Fibroblast of skin of left biceps (primary cell): ENCODE measurements at places on chromosomes 13 and 19.

GRCh38 chr19:7691497-7691896 is 10.4 kb downstream of the FCER2 start:
- DNase-seq, result no peak

DNA sequence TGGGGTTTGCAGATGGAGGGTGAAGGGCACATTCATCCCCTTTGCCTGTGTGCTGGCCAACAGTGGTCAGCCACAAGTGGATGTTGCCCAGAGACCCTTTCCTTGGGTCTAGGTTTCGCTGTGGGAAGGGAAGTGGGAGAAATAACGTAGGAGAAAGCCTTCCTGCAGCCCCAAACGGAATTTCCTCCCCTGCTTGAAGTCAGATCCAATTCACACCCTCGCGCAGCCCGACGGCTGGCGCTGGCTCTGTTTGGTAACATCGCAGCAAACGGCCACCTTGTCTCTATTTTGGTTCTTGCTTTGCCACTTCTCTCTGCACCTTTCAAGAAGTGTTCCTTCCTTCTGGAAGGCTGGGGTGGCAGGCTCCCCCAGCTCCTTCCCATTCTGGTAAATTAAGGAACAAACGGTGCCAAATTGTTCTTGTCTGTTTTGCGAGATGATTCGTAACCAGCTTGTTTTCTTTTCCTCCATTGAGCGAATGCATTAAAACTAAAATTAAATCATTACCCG is 45.4 kb downstream of the CHST8 start:
- no peak for DNase-seq

GRCh38 chr19:3880471-3881271 is at the start of gene ATCAY:
TSS of gene ATCAY (plus strand) at chr19:3880685. CDS start at chr19:3885768, 5,083 bp downstream.
- no peak for DNase-seq

GRCh38 chr13:79525064-79525857 is 44.3 kb downstream of the NDFIP2 start:
- no peak for DNase-seq

DNA sequence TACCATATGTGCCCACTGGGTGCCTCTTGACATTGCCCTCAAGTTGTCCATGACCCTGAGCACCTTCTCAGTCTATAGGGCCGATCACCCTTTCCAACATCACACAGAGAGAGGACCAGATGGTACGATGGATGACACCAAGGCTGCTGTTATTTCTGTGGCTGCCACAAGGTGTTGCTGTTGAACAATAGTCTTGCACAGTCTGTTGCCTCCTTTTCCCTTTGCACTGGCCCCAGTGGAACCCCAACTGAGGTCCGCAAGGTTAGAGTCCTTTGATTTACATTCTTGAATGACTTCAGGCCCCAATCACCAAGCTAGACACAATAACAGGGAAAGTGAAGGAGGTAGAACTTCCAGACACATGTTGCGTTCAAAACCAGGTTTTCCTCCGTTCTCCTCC is 52.0 kb downstream of the TINCR start:
- DNase-seq, result no peak

GRCh38 chr13:112726016-112726767 is 36.4 kb downstream of the ATP11A start:
- DNase-seq, result no peak

GRCh38 chr19:58357481-58358145 is 4.3 kb upstream of the A1BG start:
- DNase-seq, result no peak

GRCh38 chr19:6613711-6614110 is 22.8 kb upstream of the CD70 start:
- no peak for DNase-seq
